ENCODE measurements at places on chromosomes 16 and 17.

DNA sequence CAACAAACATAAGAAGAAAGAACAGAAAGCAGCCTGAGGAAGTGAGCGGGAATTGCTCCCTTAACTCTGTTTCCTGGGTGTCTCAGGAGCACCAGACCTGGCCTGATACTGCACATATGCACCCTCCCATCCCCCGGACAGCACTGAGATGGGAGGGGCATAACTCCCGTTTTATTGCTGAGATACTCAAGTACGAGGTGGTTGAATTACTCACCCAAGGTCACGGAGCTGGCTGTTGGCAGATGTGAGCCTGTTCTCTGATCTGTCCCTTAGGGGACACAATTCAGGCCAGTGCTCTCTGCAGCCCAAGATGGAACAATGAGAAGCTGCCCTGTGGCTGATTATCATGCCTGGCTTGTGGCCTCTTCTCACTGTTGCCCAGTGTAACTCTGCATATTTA lies 9.1 kb upstream of the MED9 start:
- DNase-seq, result no peak

DNA sequence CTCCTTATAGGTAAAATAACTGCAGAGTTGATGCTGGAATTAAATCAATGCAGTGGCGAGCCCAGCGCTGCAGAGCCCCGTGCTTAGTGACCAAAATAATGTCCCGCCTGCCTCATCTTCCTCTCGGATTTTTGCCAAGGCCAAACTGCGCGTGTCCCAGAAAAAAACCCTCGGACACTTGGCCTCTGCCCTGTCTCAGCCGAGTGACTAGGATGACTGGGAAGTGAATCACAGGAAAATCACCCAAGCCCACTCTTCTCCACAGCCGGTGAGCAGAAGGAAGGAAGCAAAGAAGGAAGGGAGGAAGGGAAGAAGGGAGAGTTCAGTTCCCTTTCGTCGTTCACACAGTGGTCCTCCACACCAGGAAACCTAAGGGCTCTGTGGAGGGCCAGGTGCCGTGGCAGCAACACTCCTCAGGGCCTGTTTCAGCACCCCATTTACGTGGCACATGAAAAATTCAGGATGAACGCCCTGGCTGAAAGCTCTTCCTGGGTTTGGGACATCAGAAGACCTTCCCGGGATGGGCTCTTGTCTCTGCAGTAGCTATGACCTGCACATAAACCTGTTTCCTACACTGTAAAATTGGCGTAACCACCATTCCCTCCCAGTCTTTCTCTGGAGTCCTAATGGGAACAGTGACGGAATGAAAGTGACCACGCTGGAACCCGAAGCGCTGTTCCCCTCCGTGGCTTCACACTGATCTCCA lies 25.4 kb upstream of the HOXB13 start:
- no peak for DNase-seq

DNA sequence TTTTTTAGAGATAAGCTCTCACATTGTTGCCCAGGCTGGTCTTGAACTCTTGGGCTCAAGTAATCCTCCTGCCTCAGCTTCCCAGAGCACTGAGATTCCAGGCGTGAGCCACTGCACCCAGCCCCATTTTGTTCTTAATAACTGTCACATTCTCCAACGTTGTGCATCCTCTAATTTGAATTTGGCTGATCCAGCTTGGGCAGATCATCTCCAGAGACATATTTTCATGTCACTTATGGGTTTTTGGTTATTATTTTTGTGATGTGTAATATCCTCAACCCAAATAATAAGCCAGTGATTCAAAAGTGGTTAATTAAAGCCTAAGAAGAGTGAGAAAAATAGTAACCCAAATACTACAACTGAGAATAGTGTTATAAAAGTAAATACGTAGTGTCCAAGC lies 16.2 kb upstream of the COL1A1 start:
- DNase-seq, result no peak

GRCh38 chr16:68310437-68310773 lies 341 bp downstream of the SLC7A6OS start:
- DNase-seq, result no peak

- DNase-seq, result no peak
Measured at GRCh38 chr16:2999929-3000328, 12.8 kb upstream of the CLDN9 start.

- no peak for DNase-seq
Measured at GRCh38 chr16:65833171-65833871, 533.2 kb upstream of the CDH5 start.

- DNase-seq, result peak; percentile 49
Measured at GRCh38 chr16:83701494-83701893, 106.3 kb upstream of the HSBP1 start.

GRCh38 chr16:85316944-85317343 lies 204.7 kb upstream of the CIBAR2 start:
- DNase-seq, result no peak

- no peak for DNase-seq
Measured at GRCh38 chr17:39665642-39666224, 584 bp downstream of the TCAP start.

- DNase-seq, result peak; percentile 92
Measured at GRCh38 chr16:228852-229730, at the start of gene LUC7L. TSS of gene LUC7L (minus strand) at chr16:229449. CDS start at chr16:229339, 110 bp downstream.

GRCh38 chr16:65289022-65289421 lies 167.2 kb upstream of the CDH11 start:
- DNase-seq, result no peak

GRCh38 chr17:60435244-60436167 lies 13.2 kb downstream of the CHCT1 start:
- peak; percentile 67 for DNase-seq

DNA sequence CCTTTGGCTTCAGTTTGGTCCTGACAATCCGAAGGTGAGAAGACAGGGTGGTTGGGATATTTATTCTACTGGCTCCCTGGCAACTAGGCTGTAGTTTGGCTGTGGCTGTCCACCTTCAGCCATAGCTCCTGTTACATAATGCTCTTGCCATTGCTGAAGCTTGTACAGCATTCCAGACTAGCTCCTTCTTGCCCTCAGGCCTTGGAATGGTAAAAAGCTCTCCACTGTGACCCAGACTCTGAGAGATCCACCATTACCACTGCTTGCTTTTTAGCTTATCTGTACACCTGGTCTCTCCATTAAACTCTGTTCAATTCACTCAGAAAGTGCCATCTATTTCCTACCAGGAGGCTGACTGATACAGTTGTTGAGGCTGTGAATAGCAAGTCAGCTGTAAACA lies 231.8 kb upstream of the MON1B start:
- no peak for DNase-seq
